ENCODE measurements at places on chromosomes 7 and 10.

DNA sequence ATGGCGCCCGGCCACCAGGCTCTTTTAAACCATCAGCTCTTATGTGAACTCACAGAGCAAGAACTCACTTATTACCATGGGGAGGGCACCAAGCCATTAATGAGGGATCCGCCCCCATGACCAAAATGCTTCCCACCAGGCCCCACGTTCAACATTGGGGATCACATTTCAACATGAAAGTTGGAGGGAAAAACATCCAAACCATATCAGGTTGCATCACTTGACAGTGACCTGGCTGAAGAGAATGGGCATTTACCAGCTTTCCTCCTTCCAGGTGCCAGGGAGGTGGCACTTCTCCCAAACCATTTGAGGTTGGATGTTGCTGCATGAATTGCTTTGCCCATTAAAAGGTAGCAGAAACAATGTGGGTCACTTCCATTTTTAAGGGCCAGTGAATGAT lies 115.6 kb upstream of the TNS3 start:
- no peak for ATAC-seq

- no peak for ATAC-seq
Measured at GRCh38 chr7:26306790-26307189, 15.1 kb downstream of the SNX10 start.

DNA sequence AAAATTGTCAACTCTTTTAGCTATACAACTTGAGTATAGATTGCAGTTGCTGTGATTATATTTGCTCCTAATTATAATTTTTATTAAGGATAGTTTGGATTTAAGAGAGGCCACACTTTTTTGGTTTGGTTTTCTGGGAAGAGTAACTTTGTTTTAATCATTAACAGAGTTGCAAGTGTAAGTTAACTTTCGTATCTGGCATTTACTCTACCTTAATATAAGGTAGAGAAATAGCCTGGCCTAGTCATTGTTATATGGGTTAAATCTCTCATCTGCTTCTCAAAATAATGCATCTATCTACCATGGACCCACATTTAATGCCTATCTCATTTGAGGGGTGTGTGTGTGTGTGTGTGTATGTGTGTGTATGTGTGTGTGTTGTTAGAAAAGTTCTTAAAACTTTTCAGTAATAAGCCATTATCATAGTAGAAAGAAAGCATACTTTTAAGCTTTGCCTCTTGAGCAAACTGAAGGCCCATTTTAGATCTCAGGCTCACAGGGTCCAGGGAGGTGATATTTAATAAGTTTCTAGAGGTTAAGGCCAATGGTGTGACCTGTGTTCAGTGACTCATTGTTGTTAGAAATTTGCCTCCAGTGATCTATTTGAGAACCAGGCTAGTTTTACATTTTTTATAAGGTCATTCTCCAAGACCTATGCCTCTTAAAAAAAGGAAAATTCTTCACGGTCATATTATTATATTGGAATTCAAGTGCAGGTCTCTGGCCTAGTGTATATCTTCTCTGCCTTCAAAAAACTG lies 10.9 kb upstream of the TEX47 start:
- no peak for ATAC-seq

- no peak for ATAC-seq
Measured at GRCh38 chr10:127578259-127578960, 29.3 kb downstream of the NPS start.

DNA sequence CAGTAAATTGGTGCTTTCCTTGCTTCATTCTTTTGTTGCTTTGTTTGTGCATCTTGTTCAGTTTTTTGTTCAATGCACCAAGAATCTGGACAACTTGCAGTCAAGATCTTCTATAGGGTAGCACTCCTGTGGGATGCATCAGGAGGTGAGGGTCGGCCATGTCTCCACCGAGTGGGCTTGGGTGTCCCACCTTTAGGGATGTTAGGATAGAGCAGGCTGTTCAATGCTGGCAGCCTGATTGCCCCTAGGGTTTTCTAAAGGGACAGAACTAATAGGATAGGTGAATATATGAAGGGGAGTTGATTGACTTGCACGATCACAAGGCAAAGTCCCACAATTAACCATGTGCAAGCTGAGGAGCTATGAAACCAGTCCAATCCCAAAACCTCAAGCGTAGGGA lies 109.9 kb downstream of the GLRX3 start:
- ATAC-seq: no peak

DNA sequence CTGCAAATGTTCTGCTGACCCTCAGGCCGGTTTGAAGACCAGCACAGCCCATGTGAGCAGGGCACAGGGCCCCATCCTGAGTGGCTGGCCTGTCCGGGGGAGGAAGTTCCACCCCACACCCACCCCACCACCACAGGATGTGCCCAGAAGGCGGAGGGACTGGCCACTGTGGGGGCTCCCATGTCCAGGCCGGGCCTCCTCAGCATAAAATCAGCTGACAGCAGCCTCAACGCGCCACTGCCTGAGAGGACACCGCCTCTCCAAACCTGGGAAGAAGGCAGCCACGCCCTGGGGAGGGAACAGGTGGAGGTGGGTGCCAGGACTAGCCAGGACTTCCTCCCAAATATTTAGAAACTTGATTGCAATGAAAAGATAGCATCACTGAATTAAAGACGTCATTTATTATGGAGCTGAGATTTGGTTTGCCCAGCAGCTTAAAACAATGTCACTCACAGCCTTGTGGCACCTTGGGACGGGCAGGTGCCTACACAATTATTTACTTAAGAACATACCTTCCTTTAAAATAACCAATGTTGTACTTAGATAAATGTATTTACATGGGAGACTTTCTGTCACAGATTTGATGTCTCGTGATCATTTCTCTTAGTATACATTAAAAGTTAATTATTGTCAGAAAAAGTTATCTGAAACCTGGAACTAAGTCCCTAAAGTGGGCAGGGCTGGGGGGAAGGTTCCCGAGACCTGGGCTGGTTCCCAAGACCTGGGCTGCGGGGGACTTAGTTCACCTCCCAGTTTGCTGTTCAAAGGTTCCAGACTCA lies 27.3 kb upstream of the FAM20C start:
- ATAC-seq: no peak

GRCh38 chr10:29671228-29671780 lies 36.5 kb upstream of the SVIL start:
- no peak for ATAC-seq

DNA sequence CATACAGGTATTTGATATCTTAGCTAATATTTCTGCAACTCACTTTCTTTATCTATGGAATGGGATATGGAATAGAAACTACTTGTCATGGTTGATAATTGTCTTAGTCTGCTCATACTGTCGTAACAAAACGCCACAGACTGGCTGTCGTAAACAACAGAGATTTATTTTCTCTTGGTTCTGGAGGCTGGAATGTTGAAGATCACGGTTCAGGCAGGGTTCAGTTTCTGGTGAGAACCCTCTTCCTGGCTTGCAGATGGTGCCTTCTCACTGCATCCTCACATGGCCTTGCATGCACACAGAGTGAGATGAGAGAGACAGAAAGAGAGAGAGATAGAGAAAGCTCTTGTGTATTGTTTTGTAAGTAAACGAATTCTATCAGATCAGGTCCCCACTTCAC lies 332.7 kb upstream of the MAGI2 start:
- no peak for ATAC-seq

GRCh38 chr10:65550761-65551160 lies 1375.1 kb upstream of the LRRTM3 start:
- no peak for ATAC-seq

- peak; percentile 65 for ATAC-seq
Measured at GRCh38 chr10:96124230-96125141, 5.6 kb upstream of the ZNF518A start.

DNA sequence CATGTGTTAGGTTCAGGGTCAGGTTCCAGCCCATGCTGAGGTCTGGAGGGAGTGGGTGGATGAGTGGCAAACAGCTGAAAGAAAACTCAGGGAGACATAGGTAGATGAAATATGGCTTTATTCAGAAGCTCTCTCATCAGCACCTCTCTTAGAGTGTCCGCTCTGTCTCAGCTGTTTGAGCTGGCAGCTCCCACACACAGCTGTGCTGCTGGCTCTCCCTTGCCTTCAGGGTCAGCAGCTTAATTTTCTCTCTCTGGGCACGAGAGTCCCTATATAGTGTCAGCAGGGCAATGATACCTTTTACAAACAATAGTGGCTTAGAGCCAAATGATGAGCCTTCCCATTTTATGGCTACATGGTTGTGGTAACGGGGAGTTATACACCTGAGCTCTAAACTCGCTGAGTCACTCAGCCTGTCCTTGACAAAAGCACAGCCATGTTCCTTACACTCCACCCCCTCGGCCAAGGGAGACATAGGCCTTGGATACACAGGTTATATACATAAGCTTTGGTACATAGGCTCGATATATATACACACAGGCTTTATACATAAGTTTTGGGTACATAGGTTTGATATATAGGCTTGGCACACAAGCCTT lies 10.4 kb downstream of the RNF133 start:
- ATAC-seq: no peak

GRCh38 chr10:123769647-123770046 lies 103.5 kb downstream of the GPR26 start:
- ATAC-seq: no peak

DNA sequence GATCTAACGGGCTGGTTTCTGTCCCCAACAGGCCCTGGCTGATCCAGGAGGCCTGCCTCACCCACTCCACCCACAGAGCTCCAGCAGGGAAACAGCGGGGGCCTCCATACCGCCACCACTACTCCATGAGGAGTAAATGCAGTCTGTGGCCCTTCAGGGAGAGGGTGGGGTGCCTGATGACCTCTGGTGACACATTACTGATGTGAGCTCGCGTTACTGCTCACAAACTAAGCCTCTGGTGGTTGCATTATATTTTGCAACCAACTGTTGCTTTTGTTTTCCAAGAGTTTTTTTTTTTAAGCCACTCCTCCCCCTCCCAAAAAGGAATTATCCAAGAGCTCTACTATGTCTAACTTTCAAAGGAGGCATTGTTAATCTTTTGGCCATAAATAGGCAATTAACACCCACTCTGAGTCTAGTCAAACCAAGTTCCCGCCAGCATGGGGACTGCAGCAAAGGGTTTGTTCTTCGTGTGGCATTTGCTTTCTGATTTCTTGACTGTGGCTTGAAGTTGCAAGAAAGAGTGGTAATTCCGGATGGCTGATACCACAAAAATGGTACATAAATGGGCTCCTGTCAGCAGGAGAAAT lies 72.6 kb downstream of the FAM53B start:
- ATAC-seq: peak; percentile 87

GRCh38 chr10:103241262-103242011 lies 4.2 kb upstream of the RPEL1 start:
- peak; percentile 87 for ATAC-seq

- ATAC-seq: no peak
Measured at GRCh38 chr10:58280477-58280876, 11.5 kb downstream of the CISD1 start.

GRCh38 chr7:112282476-112283188 lies 76.1 kb downstream of the ZNF277 start:
- peak; percentile 49 for ATAC-seq

- ATAC-seq: no peak
Measured at GRCh38 chr7:148611692-148612091, 21.1 kb downstream of the C7orf33 start.

DNA sequence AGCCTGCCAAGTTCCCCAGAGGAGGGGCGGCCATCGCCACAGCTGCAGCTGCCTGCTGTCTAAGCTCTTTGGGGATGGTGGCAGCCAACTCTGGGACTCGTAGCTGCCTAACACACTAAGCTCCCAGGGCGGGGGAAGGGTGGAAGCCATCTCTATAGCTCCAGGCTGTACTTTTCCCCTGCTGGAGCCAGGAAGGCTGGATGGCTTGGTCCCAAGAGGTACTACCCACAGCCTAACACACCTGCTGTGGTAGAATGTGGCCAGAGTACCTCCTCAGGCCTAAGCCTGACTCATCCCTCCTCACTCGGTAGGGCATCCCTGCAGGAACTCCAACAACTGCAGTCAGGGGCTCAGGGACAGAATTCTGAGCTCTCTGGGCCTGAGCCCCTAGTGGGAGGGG lies 151.7 kb upstream of the TAC1 start:
- ATAC-seq: no peak

- no peak for ATAC-seq
Measured at GRCh38 chr10:63438506-63439498, 27.0 kb downstream of the JMJD1C start.

GRCh38 chr10:78543749-78544362 lies 510.2 kb downstream of the RPS24 start:
- no peak for ATAC-seq

GRCh38 chr7:29881724-29882123 lies 75.4 kb downstream of the WIPF3 start:
- ATAC-seq: no peak

- ATAC-seq: no peak
Measured at GRCh38 chr10:119153041-119153440, 12.5 kb downstream of the SFXN4 start.

DNA sequence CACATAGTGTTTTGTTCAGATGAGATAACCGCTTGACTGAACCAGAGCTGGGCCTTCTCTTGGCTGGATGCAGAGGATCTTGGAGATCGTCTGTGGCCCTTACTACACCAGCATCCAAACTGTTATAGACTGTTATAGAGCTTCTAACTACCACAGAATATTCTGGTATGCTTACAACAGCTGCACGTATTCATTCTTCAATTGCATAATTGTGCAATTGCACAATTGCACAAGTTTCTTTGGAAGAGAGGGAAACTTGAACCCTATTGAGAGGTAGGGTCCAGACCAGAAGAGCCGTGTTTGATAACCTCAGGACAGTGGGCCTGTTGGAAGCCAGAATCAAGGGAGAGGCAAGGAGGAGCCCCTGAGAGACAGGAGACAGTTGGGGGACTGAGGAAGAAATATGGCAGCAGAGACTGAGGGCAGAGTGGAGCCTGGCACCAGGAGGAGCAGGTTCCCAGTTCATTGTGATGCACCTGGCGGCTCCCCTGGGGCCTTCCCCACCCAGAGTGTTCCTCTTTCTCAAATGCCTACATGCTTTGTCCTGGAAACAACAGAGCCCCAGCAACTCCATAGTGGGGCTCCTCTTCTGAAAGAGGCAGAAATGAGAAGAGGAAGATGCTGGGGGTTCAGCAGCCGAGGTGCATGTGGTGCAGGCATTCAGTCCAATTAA lies 64.1 kb downstream of the PTPRZ1 start:
- no peak for ATAC-seq

DNA sequence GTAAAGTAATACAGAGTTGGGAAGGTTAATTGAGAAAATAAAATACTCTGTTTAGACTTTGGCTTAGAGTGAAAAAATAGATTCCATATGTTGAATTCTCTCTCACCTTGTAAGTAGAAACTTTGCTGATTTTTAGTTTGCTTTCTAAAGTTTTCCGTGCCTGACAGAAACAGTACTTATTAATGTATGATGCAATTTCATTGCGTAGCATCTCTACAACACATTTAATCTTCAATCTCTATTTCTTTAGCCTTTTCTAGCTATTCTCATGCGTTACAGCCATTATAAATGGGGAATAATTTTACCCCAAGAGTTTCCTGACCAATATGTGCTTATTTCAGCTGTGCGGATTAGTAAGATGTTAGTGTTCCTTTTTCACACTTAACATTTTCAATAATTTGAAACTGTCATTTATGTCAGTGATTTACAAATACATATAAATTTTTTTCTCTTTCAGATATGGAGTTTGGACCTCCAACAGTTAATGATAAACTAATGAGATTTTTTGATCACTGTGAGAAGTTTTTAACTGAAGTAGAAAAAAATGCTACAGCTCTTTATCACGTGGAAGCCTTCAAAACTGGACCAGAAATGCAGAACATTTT lies 3.3 kb downstream of the MINPP1 start:
- ATAC-seq: no peak

Data from esophagus mucosa (tissue), 1 donor.